ENCODE measurements at places on chromosomes 1 and 21.

- no peak for DNase-seq
Measured at GRCh38 chr1:12338017-12338416, 108.2 kb downstream of the VPS13D start.

DNA sequence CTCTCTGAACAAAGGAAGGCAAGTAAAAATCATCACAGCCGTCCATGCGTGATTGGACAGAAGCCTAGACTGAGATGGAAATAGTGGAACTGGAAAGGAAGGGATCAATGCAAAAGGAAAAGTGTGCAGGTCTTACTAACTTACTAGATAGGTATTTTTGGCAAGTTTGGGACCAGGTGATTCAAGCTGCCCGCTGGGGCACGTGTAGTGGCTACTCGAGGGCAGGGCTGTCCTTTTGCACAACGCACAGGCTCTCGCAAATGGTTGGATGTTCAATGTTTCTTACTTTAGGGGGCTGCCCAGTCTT is 566 bp upstream of the ALG6 start:
- no peak for DNase-seq

DNA sequence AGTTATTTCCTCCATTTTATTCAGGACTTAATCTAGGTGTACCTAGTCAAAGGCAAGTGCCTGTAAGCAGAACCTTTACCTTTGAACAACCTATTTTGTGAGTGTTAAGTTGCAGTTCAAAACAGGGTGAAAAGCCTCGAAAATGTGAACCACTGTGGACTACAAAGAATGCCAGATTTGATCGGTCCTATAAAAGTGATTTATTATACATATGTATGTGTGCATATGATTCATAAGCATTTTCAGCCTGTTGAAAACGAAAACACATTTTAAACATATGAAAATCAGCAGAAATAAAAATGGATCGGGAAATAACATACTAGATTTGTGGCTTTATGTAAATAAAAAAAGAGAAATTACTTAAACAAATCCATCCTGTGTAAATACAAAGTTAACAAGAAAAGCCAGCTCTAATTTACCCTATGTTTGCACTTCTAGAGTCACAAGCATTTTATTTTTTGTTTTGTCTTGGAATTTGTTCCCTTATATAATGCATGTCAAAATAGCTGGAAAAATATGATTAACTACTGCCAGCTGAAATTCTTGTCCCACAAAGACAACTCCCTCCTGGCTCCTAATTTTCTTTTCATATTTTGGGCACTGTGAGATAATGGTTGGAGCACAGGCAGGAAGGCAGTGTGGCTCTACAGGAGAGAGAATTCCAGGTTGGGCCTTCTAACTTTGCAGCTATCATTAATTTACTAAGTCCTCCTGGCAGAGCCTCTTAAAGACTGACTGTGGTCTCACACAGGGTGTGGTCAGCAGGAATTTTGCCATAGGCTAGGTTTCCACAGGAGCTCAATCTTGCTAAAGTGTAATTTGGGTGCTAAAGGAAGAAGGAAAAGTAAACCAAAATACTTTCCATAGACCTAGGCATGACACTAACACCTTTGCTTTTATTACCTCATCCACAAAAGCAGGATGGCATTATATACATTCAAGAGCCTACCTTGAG is 70.2 kb upstream of the CDC42BPA start:
- DNase-seq = no peak

- DNase-seq = peak; percentile 49
Measured at GRCh38 chr1:186155594-186155993, 219.5 kb downstream of the TPR start.

GRCh38 chr1:226209307-226210059 is 14.0 kb upstream of the MIXL1 start:
- no peak for DNase-seq

DNA sequence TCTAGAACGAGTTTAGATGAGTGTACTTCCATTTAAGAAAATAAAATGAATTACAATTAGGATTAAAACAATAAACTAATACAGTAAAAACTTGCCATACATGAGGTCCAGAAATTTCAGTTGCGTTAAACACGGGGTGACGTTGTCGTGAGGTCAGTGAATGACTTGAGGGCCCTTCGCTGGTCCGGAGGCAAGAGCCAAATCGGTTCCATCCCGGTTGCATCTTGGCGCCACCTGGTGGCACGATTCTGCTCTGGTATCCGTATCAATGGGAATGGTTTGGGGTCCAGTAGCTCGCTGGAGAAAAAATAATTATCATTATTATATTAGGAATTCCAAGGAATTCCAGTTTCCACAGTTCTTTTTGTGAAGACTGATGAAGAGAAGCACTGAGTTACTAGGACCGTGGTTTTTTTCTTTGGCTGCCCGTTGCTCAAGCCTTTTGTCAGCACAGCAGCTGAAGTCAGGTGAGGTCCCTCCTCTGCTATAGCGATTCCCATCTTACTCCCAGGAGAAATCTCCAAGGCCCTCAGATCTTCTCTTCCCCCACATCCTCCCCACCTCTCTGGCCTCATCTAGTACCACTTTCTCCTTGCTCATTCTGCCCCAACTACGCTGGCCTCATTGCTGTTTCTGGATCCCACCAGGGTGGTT is 161.4 kb downstream of the SLC35F3 start:
- peak; percentile 37 for DNase-seq

DNA sequence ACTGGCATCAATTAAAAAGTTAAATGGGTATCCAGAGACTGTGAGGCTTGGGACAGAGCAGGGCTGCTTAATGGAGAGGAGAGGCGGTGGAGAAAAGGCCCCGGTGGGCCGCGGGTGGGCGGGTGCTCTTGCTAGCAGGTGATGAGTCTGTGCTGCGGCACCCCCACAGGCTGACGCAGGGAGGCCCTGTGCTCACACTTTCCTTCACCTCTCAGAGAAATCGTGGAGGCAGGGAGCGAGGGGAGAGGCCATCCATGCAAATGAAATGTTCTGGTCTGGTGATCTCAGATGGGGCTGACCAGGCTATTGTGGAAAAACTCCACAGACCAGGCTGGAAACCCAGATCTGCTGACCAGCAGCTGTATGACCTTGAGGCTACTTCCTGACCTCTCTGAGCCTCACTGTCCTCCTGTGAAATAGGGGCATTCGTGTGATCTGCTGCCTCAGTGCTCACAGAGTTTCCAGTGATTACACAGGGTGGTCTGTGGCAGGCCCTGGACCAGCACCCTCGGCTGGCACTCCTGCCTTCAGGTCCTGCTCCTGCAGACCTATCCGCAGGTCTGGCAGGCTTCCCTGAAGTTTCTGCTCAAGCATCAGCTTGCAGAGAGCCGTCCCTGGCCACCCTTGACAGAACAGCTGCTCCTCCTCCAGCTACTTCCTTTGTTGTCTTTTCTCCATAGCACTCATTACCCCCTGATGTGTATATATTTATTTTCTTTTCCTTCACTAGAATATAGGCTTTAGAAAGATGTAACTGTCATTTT is 89.2 kb downstream of the BEND5 start:
- no peak for DNase-seq

DNA sequence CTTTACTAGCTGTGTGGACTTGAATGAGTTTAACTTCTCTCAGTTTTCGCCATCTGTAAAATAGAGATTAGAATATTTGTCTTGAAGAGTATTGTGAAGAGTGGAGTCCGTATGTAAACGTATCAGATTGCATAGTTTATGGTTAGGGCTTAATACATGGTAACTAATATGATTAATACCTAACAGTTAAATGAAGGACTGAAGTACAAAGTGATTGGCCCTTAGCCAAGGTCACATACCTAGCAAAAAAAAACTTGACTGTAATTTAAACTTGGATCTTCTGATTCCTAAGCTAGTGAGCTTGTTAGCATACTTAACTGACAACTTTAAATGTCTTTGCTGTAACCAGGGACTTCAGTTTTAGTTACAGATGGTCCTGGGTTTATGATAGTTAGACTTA is 1.9 kb downstream of the GIPC2 start:
- no peak for DNase-seq

DNA sequence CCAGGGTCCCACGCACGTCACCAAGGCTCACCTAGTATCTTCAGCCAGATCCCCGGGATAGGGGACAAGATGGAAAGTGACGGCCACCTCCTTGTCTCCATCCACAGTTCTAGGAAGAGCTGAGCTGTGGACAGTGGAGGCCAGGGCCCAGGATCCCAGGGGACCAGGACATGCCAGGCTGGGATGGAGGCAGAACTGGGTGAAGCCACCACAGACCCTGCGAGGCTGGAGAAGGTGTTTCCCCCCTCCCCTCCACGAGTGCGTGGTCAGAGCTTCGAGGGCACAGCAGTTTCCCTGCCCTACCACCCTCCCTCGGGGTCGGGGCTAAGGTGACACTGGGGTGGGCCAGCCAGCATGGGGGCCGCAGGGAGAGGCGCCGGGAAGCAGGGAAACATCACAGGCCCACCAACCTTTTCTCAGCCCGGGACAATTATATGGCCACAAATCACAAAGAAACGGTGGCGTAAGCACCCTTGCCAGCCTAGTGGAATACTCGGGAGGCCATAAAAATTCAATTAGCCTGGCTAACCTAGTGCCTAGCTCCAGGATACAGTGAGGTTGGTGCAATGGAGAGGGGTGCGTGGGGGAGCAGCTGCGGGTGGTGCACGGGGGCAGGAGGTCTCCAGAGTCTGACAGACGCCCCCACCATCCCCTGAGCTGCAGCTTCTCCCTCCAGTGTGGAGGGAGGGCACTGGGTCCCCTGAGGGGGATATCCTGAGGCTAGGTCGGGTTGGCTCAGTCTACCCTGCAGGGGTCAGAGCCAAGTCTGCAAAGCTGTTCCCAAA is 13.4 kb downstream of the DRAXIN start:
- DNase-seq = no peak

GRCh38 chr1:18110968-18111367 is 3.4 kb downstream of the IGSF21 start:
- DNase-seq = no peak

DNA sequence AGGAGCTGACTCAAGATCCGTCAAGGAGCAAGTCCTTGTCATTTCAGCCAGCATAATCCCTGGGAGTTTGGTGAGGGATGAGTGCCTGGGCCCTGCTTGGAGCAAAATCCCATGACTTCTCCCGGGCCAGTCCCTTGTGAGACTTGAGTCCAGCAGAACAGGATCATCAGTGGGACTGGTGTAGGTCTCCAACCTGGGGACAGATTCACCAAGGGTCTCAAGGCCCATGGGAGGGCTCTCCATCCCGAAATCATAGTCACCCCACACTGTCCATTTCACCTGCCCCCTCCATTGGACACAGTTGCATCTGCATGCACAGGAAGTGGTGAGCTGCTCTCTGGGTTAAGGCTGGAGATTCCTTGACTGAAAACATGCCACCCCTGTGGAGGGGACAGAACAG is 178.2 kb downstream of the FOXD2 start:
- no peak for DNase-seq

- DNase-seq = no peak
Measured at GRCh38 chr1:29697391-29697780, 461.1 kb downstream of the PTPRU start.

- DNase-seq = no peak
Measured at GRCh38 chr1:45863218-45863617, 59.8 kb downstream of the MAST2 start.

DNA sequence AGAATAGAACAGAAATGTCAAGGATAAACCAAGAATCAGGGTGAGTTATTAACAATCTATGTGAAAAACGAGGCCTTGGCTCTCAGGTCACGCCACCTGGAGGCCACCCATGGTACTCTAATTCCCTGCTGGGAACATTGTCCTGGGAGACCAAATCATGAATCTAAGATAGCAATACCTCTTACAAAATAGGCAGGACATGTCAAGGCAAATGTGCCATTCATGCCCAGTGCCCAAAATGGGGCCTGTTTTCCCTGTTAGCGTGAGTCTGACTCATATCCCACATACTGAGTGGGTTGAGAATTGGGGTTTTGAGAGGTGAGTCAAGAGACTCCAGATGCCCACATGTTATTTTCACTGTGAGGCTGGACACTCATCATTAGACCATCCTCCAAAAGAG is 380.8 kb downstream of the HHIPL2 start:
- DNase-seq = peak; percentile 44

DNA sequence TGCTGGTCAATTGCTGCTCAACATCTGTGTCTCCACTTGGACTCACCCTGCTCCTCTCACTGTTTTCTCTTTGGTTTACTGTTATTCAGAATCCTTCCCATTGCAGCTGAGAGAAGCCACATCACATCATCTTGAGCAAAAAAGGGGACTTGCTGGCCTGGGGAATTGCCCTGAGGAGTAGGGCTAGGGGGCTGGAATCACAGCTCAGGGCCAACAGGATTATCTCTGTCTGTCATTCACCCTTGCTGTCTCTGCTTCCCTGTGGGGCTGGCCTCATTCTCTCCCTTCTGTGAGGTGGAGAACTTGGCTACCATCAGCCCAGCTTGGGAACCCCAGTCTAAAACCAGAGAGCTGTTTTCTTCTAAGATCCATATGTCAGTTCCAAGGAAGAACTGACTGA is 140.7 kb upstream of the WNT4 start:
- DNase-seq = no peak

DNA sequence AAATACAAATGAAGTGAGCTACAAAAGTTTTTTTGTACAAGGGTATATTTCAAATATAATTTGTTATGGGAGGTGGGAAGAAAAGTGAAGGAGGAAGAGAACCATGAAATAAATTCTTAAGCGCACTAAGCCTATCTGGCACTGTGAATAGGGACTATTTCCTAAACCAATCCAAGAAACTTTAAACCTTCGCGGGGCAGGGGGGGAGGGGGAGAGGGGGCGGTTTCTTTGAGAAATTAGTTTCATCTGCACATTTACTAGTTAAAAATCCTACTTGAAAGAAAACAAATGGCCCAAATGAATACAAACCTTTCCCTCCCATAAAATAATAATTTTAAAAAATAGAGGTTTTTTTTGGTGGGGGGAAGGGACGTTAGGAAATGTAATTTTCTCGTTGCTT is 364 bp downstream of the GOLPH3L start:
- DNase-seq = no peak

DNA sequence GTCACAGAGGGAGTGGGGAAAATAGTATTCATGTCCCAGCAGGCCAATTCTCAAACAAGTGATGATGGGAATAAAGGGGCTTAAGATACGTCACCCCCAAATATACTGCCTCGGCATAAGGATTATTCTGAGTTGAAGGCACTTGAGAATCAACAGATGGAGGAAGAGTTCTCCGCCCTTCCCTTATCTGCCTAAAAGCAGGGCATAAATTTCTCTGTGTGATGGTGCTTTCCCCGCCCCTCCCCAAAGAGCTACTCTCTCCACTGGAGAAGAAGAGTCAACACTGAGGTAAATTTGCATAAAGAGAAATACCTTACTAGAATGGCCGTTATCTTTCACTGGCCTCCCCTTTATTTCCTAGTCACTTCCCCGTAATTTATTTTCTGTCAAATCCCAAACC is 18.7 kb downstream of the BECN2 start:
- DNase-seq = no peak

GRCh38 chr1:89954401-89954800 is 40.5 kb upstream of the ZNF326 start:
- no peak for DNase-seq

Data from HFF-Myc (cell line).